ENCODE measurements at places on chromosomes 16 and 17. TPM values are rescaled to one million over a fixed set of nuclear protein-coding genes. Genes with fewer than 3 reads are reported as not detected.

The MAPK8IP3 gene
- 16.6 TPM for total RNA-seq

The ST6GALNAC1 gene
- total RNA-seq, result not detected

The CTRL gene
- not detected for total RNA-seq

The ABCA6 gene
- total RNA-seq, result 98.0 TPM

The GCGR gene
- not detected for total RNA-seq

The RSAD1 gene
- total RNA-seq, result 16.9 TPM

The SPIRE2 gene
- 2.3 TPM for total RNA-seq

The SHBG gene
- 0.83 TPM for total RNA-seq

The PPY gene
- not detected for total RNA-seq

The CD68 gene
- total RNA-seq, result 31.7 TPM

The KRT24 gene
- not detected for total RNA-seq

The CACNG5 gene
- not detected for total RNA-seq

The HSF4 gene
- 5.3 TPM for total RNA-seq

The MYCBPAP gene
- total RNA-seq, result 0.25 TPM

The BRD7 gene
- 25.1 TPM for total RNA-seq

The COPS3 gene
- 35.8 TPM for total RNA-seq

The SDR42E1 gene
- not detected for total RNA-seq
